ENCODE measurements at places on chromosomes 16 and 17.

- DNase-seq, result no peak
Observed at GRCh38 chr16:83727018-83727417, 80.8 kb upstream of the HSBP1 start.

- no peak for DNase-seq
Observed at GRCh38 chr17:8430966-8431365, 4.7 kb upstream of the NDEL1 start.

DNA sequence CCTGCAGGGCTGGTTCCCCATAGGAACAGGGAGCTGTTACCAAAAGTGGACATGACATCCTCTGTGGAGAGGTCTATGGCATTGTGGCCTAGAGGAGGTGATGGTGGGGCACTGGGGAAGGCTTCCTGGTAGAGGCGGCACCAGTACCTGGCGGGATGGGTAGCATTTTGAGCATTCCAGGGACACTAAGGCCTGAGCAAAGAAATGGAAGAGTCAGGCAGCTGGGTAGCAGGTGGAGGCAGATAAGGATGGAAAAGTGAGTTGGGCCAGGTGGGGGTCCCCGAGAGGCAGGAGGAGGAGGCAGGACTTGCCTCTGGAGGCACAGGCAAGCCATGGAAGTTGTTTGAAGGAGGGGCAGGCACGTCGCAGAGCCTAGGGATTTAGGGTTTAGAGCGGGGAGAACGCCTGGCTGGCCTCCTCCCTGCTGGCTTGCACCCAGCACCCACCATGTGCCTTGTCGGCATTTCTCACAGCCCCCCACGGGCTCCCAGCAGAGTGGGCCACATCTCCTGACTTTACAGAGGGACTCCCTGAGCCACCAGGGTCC lies 5.1 kb upstream of the ADCY7 start:
- no peak for DNase-seq

- no peak for DNase-seq
Observed at GRCh38 chr17:29687596-29687995, 64.9 kb upstream of the CORO6 start.

- peak; percentile 52 for DNase-seq
Observed at GRCh38 chr17:269616-270514, 82.7 kb downstream of the RPH3AL start.

- peak; percentile 35 for DNase-seq
Observed at GRCh38 chr17:57924677-57925076, 30.5 kb downstream of the CUEDC1 start.

- no peak for DNase-seq
Observed at GRCh38 chr17:36941265-36942010, 4.2 kb downstream of the LHX1 start.

- DNase-seq, result no peak
Observed at GRCh38 chr17:416293-417206, 63.9 kb upstream of the RPH3AL start.

DNA sequence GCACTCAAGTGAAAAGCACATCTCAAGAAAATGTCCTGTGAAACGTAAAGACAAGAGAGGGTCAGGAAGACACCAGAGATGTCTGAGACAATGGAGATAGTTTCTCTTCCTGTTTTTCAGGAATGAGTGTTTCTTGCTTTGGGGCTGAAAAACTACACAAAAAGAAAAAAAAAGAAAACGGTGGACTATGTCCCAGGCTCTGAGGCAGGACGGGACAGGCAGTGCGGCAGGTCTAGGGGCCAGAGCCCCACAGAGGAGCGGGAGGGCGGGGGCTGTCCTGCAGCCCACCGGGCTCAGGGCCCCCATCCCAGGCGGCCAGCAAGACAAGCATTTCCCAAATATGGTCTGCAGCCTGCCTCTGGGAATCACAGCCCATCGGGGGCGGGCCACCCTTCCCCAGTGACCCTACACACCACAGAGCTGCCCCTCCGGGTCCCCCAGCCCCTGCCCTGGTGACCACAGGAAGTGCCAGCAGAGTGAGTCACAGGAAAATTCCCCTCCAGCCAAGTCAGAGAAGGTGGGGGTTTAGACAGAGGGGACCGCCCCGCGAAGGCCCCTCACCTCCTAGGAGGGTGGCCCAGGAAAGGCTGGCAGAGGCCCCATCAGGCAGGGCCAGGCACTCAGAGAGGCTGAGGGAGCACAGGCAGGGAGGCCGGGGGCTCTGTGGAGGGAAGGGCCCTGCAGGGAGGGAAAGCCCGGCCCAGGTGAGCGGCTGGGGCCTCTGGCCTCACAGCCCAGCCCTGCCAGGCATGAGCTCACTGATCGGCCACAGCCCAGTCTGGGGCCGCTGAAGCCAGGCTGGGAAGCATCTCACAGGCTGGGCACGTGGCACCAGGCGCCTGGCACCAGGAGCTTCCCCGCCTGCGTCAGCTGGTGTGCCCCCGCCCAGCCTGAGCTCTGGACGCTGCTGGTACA lies 6.3 kb downstream of the BCAR1 start:
- DNase-seq, result no peak

DNA sequence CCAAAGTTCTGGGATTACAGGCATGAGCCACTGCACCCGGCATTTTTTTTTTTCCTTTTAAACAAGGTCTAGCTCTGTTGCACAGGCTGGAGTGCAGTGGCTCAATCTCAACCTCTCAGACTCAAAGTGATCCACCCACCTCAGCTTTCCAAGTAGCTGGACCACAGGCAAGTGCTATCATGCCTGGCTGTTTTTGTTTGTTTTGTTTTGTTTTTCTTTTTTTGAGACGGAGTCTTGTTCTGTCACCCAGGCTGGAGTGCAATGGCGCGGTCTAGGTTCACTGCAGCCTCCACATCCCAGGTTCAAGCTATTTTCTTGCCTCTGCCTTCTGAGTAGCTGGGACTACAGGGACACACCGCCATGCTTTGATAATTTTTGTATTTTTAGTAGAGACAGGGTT lies 19.1 kb upstream of the ZC3H7A start:
- no peak for DNase-seq

- no peak for DNase-seq
Observed at GRCh38 chr17:49850772-49851386, 3.0 kb upstream of the TAC4 start.

- DNase-seq, result no peak
Observed at GRCh38 chr17:39651923-39652586, 13.1 kb upstream of the TCAP start.

DNA sequence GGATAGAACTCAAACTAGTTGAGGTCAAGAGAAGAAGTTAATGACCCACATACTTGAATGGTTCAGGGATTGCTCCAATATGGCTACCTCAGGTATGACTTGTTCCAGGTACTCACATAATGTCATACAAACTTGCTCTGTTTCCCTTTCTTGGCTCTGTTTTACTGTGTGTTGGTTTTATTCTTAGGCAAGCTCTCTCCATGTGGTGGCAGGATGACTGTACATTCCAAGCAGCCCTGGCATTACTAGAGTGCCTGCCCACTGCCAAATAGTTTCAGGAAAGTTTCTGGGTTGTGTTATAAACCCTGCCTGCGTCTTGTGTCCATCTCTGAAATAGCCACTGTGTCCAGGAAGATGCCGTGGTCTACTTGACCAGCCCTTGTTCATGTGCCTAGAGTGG lies 476.8 kb downstream of the SHISA9 start:
- no peak for DNase-seq

DNA sequence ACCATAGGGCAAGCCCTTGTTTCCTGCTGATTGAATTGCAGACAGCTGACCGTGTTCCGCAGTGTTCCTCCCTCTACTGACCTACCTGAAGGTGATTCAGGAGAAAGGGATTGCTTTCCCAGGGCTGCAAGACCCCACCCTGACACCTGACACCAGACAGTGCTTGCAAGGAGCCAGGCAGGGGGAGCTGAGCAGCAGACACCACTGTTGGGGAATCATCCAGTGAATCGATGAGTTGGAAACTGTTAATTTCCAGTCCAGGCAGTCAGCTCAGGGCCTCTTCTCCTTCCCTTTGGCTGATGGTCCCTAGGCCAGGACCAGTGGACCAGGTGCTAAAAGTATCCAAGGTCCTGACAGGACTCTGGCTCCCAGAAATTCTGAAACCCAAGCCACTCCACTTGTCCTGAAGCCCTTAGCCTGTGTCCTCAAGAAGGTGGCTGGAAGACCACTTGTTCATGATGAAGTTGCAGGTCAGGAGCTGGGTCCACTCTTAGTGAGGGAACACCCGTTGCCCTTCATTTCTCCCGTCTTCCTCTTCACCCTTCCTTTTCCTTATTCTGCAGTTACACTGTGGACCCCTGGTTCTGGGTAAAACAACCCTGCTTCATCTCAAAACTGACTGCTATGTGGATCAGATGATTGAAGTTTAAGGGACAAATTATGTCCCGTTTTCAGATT lies 9.5 kb upstream of the UNK start:
- DNase-seq, result no peak

DNA sequence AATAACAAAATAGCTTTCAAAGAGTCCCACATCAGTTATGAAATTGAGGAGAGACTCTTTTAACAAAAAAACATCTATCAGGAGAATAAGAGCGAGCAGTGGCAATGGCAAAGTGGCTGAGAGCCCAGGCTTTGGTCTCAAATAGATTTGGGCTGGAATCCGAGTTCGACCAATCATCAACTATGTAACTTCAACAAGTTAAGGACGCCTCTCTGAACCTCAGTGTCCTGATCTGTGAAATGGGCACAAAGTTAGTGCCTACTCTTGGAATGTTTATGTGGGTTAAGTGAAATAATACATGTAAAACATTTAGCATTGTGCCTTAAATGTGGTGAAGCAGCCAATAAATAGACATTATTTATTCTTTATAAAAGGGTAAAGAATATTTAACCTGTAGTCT lies 45.4 kb downstream of the CFDP1 start:
- DNase-seq, result no peak

- no peak for DNase-seq
Observed at GRCh38 chr17:75629157-75629556, 4.1 kb upstream of the SMIM5 start.

DNA sequence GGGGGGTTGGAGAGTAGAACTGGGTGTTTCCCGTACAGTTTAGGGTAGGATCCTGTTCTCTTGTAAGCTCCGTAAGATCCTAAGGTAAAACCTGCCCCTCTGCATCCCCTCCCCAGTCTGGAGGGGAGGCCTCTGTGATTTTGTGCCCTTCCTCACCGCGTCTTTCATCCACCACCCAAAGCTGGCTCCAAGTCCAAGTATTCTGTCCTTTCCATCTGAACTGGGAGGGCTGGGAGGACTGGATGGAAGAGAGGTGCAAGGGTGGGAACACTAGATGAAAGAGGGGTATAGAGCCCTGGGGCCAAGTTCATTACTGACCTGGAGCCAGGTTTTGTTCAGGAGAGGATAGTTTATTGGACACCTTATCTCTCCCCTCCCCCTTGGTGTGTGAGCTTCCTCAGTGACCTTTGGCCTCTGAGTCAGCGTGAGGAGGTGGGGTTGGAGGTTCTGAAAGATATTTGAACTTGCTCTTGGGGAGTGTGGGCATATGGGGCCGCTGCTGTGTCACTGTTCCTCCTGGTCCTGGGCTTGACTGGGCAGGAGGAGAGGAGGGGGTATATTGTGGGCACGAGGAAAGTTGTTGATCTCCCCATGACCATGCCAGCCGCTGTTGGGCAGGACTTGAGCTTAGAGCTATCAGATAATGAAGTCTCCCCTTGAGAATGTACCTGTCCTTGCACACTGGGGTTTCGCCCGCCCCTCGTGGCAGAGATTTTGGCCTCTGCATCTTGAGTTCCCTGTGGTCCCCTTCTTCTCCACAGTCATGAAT lies 1.6 kb downstream of the LASP1 start:
- DNase-seq, result no peak

DNA sequence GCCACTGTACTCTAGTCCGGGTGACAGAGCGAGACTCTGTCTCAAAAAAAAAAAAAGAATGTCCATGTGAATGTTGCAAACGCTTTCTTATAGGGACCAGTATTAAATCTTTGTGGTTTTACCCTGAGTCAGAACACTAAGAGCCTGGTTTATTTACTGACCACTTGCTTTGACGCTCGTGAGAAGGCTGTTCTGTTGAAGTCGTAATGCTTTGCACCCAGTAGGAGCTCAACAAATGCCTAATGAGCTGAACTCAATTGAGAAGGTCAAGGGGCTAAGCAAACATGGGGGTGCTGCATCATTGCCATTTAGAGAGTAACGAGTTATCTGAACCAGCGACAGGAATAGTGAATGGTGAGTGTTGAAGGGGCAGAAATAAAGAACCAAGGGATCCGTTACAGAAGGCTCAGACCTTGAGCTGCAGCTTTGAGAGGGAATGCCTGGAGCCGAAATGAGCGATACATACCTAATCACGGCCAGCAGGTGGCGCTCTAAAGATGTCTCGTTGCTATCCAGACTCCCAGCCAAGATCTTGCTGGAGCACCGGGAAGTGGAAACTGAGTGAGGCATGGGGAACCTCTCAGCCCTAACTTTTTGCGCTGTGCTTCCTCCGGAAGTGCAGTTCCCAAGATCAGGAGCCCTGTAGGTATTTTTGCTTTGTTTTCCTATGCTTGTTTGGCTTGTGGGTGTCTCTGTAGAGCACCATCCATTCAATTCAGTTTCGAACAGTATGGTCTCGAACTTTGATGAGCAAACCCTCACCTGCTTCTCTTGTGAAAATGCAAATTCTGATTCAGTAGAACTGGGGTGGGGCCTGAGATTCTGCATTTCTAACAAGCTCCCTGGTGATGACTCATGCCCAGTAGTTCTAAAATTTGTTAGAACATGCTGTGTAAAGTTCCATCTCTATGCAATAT lies 12.6 kb upstream of the RNF222 start:
- DNase-seq, result no peak

GRCh38 chr17:63304704-63305261 lies 141.3 kb downstream of the CYB561 start:
- DNase-seq, result no peak

- no peak for DNase-seq
Observed at GRCh38 chr17:40311575-40311974, 2.6 kb downstream of the RARA start.

DNA sequence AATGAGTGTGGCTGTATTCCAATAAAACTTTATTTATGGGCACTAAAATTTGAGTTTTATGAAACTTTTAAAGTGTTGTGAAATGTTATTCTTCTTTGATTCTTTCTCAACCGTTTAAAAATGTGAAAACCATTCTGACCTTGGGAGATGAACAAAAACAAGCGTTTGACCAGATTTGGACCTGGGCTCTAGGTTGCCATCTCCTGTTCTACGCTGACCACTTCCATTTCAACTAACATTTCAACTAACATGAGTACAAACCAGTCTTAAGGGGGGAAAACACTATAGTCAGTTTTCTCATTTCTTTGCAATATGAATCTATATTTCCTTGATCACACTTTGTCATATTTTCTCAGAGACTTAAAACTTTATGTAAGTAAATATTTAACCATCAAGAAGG lies 118.4 kb upstream of the IRX5 start:
- DNase-seq, result no peak

DNA sequence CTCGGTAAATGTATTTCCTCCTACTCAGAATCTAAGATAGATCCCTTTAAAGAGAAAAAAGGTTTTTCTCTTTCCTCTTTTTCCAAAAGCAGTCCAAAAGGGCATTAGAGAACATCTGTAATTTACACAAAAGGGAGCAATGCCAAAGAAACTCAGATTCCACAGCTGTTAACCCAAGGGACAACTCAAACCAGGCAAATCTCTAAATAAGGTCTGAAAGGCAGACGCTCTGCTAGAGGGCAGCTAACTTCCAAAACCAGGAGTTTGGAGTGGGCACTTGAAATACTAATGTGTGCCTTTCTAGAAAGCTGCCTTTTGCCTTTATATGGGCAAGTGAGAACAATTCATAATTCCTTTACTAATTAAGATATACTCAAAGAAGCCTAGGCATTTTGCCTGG lies 435.7 kb downstream of the ZFHX3 start:
- no peak for DNase-seq

- DNase-seq, result no peak
Observed at GRCh38 chr16:77876776-77877175, 88.4 kb downstream of the VAT1L start.

GRCh38 chr16:78763821-78764440 lies 664.5 kb downstream of the WWOX start:
- DNase-seq, result no peak

GRCh38 chr16:391885-392335 lies 5.1 kb upstream of the NME4 start:
- no peak for DNase-seq

All from NCI-H524 treated with DMSO at 0.1 percent for 48 hours (cell line).